ENCODE measurements at places on chromosomes 7 and 10.

GRCh38 chr7:91872928-91873327 is 7.6 kb downstream of the MTERF1 start:
- no peaks in the 10 kb centered on the region for H3K27me3 ChIP-seq
- peaks cover 20% of the 10 kb centered on the region for H3K36me3 ChIP-seq
- DNase-seq = no peak
- no peaks in the 10 kb centered on the region for H3K4me1 ChIP-seq
- H3K27ac ChIP-seq = no peak overlapping the region

GRCh38 chr10:121490871-121491519 is 107.2 kb downstream of the FGFR2 start:
- no peaks in the 10 kb centered on the region for H3K36me3 ChIP-seq
- H3K4me3 ChIP-seq = no peak overlapping the region
- no peaks in the 10 kb centered on the region for H3K27me3 ChIP-seq
- no peaks in the 10 kb centered on the region for H3K4me1 ChIP-seq
- no peak overlapping the region for H3K27ac ChIP-seq

- H3K36me3 ChIP-seq = no peaks in the 10 kb centered on the region
- peaks cover 4% of the 10 kb centered on the region for H3K4me1 ChIP-seq
- H3K27ac ChIP-seq = no peak overlapping the region
- peaks cover 60% of the 10 kb centered on the region for H3K27me3 ChIP-seq
Observed at GRCh38 chr7:54543051-54543488, 895 bp downstream of the VSTM2A start.

- H3K27me3 ChIP-seq = no peaks in the 10 kb centered on the region
- no peak overlapping the region for H3K27ac ChIP-seq
Observed at GRCh38 chr7:109476409-109476808, 906.7 kb downstream of the DNAJB9 start.

GRCh38 chr7:4734587-4735345 is 40.7 kb upstream of the AP5Z1 start:
- DNase-seq = no peak
- H3K27me3 ChIP-seq = no peaks in the 10 kb centered on the region
- no peaks in the 10 kb centered on the region for H3K36me3 ChIP-seq

- H3K27me3 ChIP-seq = no peaks in the 10 kb centered on the region
- no peak for DNase-seq
- H3K4me1 ChIP-seq = no peaks in the 10 kb centered on the region
- H3K36me3 ChIP-seq = no peaks in the 10 kb centered on the region
- H3K27ac ChIP-seq = no peak overlapping the region
Observed at GRCh38 chr10:131773370-131774343, 127.2 kb upstream of the PPP2R2D start.

GRCh38 chr7:148991536-148991935 is 36.8 kb downstream of the PDIA4 start:
- no peak overlapping the region for H3K4me3 ChIP-seq
- no peaks in the 10 kb centered on the region for H3K36me3 ChIP-seq
- H3K4me1 ChIP-seq = peaks cover 8% of the 10 kb centered on the region
- no peaks in the 10 kb centered on the region for H3K27me3 ChIP-seq

- DNase-seq = no peak
- no peak overlapping the region for H3K4me3 ChIP-seq
- peaks cover 38% of the 10 kb centered on the region for H3K4me1 ChIP-seq
Observed at GRCh38 chr7:151428378-151429236, 11.3 kb downstream of the CRYGN start.

DNA sequence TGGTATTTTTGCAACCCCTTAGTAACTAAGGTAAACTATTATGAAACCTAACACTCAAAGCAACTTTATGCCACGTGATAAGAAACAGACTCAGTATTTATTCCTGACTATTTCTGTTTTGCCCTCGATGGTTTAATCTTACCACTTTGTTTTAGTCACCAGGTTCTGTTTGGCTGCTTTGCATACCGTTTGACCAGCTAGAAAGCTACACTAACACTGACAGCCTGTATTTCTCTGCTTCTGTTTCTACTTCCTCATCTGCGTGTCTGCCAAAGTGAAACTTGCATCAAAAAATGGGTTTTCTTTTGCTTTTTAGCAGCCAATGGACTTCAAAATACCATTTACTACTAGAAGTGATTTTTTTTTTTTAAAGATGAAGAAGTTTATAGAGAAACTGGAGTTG is 802.5 kb downstream of the GRM8 start:
- no peaks in the 10 kb centered on the region for H3K27me3 ChIP-seq
- DNase-seq = no peak
- no peaks in the 10 kb centered on the region for H3K36me3 ChIP-seq
- H3K4me1 ChIP-seq = no peaks in the 10 kb centered on the region
- H3K4me3 ChIP-seq = no peak overlapping the region

GRCh38 chr10:31936933-31937332 is 8.3 kb upstream of the ARHGAP12 start:
- H3K36me3 ChIP-seq = no peaks in the 10 kb centered on the region
- no peak for DNase-seq
- H3K4me1 ChIP-seq = no peaks in the 10 kb centered on the region

- no peaks in the 10 kb centered on the region for H3K36me3 ChIP-seq
- H3K4me1 ChIP-seq = no peaks in the 10 kb centered on the region
- no peak overlapping the region for H3K4me3 ChIP-seq
- DNase-seq = no peak
- H3K27me3 ChIP-seq = no peaks in the 10 kb centered on the region
Observed at GRCh38 chr10:102963756-102964025, 45.6 kb downstream of the CNNM2 start.

DNA sequence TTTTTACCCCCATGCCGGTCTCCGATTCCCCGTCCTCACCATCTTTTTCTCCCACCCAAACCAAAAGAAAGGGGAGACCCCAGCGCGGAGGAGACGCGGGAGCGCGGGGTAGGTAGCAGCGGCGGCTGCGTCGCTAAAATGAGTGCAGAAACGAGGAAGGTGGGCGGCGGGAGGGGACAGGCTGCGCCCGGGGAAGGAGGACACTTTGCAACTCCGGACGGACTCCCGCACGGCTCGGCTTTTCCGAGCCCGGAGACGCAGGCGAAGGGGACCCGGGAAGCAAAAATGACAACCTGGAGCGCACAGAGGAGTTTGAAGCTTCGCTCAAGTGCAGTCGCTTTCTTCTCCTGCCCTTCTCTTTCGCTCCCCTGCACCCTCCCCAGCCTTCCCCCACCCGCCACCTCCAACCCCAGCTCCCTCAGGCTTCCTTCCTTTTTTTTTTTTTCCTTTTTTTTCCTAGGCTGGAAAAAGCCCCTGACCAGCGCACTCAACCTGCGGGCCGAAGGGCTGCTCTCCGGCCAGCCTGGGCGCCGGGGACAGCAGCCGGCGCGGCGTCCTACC is 453 bp downstream of the SFMBT2 start:
- peak overlapping the region; percentile 69 for H3K4me3 ChIP-seq
- H3K27me3 ChIP-seq = peaks cover 21% of the 10 kb centered on the region
- no peaks in the 10 kb centered on the region for H3K36me3 ChIP-seq
- H3K27ac ChIP-seq = peak overlapping the region; percentile 65
- DNase-seq = peak; percentile 75

DNA sequence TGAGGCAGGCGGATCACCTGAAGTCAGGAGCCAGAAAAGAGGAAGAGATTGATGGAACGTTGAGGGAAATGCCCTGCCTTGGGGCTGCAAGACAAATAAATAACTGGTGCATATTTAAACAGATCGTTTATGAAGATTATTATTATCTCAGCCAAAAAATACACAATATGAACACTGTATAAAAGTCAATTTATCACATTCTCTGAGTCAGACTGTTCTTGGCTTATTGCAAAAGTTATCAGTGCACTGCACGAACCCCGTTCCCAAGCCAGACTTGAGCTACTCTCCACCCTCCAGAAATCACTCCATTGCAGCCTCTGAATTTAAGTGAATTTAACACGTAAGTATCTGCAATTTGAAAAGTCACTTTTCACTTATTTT is 1.6 kb downstream of the DNMBP start:
- peaks cover 44% of the 10 kb centered on the region for H3K4me1 ChIP-seq
- no peak for DNase-seq
- H3K4me3 ChIP-seq = peak overlapping the region; percentile 83
- no peaks in the 10 kb centered on the region for H3K27me3 ChIP-seq

DNA sequence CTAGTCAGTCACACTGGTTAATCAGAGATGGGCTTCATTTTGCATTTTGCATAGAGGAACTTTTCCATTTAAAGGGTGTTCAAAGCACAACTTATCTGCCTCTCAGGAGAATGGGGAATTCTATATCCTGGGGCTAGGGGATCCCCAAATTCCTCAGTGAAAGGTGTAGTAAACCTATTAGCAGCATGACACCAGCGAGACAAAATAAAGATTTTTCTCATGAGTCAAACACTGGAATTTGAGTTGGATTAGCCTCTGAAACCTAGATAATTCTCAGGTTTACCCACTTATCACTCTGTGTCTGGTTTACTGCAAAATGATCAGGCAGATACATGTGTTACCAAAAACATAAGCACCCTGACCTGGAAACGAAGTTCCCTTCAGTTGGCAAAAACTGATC is 2.1 kb downstream of the AFAP1L2 start:
- DNase-seq = no peak
- H3K4me1 ChIP-seq = peaks cover 25% of the 10 kb centered on the region
- H3K27me3 ChIP-seq = peaks cover 14% of the 10 kb centered on the region
- no peaks in the 10 kb centered on the region for H3K36me3 ChIP-seq
- H3K4me3 ChIP-seq = no peak overlapping the region

DNA sequence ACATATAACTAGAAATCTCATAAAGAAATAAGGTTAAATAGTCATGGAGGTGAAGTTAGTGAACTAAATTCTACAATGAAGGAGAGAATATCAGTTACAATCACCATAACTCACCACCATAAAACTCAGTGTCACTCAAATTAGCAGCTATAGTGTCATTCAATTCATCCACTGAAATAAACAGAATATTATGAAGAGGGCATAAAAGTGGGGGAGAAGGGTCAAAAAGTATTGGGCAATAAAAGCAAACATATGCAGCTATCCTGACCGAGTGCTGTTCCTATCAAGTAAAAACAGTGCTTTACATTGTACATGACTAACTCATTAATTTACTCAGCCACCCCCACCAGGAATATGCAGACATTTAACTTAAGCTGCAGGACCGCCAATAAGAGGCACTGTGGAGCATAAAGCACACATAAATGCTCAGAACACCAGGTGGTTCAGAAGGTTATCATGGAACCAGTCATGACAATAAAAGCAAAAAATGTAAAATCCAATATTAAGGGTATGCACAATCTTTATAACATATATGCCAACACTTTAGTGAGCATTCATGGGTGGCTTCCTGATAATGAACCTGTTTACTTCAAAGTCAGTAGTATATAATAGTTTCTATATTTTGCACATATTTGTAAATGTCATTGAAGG is 95.5 kb upstream of the LAMB4 start:
- H3K4me3 ChIP-seq = no peak overlapping the region
- no peak for DNase-seq
- H3K36me3 ChIP-seq = no peaks in the 10 kb centered on the region
- no peak overlapping the region for H3K27ac ChIP-seq

- H3K4me1 ChIP-seq = no peaks in the 10 kb centered on the region
- no peaks in the 10 kb centered on the region for H3K27me3 ChIP-seq
- no peak for DNase-seq
- no peaks in the 10 kb centered on the region for H3K36me3 ChIP-seq
Observed at GRCh38 chr7:110835218-110835617, 255.7 kb upstream of the LRRN3 start.

DNA sequence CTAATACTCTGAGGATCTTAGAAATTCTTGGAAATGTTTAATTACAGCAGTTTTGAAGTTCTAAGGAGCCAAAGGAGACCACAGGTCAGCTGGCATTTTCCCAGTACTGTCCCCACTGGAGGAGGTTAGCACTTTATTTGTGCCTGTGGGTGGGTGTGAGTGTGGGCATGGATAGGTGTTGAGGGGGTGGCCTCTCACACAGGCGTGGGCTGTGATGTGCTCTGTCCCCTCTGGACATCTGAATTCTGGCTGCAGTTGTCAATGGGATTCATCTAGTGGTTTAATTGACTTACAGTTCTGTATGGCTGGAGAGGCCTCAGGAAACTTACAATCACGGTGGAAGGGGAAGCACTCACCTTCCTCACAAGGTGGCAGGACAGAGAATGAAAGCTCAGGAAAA is 135.4 kb upstream of the NAMPT start:
- no peaks in the 10 kb centered on the region for H3K27me3 ChIP-seq
- no peak overlapping the region for H3K4me3 ChIP-seq
- no peak for DNase-seq
- peaks cover 69% of the 10 kb centered on the region for H3K4me1 ChIP-seq

GRCh38 chr7:24819916-24820689 is 62.8 kb upstream of the GSDME start:
- no peaks in the 10 kb centered on the region for H3K36me3 ChIP-seq
- H3K27me3 ChIP-seq = no peaks in the 10 kb centered on the region
- H3K4me3 ChIP-seq = no peak overlapping the region
- H3K27ac ChIP-seq = no peak overlapping the region
- H3K4me1 ChIP-seq = peaks cover 21% of the 10 kb centered on the region
- peak; percentile 81 for DNase-seq
